HFFc6 (cell line): ENCODE measurements at places on chromosomes 2 and 18.

GRCh38 chr2:160201849-160202539, 1.9 kb upstream of the ITGB6 start:
- DNase-seq = no peak

DNA sequence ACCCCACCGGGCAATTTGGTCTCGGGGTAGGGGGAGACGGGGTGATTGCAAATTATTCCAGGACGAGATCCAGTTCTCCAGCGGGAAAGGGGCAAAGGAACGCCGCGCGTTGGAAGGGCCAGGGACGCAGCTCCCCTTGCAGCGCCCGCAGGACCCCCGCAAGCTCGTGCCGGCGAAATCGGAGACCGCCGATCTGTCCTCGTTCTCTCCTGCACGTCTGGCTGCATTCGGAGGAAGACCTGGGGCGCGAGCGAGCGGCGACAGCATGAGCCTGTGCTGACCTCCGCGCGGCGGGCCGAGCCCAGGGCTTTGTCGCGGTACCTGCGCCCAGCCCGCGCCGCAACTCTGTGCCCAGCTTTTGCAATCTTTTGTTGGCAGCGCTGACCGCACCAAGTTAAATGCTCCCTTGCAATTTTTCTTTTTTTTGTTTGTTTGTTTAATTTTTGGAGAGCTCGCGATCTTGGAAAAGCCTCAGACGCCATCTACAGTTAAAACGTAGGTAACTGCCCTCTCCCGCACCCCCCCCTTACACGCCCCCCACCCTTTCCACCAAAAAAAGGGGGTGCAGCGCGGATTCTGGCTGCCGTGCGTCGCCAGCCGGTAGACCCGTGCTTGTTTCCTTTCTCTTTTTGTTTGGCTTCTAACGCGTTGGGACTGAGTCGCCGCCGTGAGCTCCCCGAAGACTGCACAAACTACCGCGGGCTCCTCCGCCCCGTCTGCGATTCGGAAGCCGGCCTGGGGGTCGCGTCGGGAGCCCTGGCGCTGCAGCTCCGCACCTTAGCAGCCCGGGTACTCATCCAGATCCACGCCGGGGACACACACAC, 667 bp downstream of the TRIB2 start:
- peak; percentile 62 for DNase-seq

- DNase-seq = no peak
Observed at GRCh38 chr2:152165780-152166179, 9.8 kb downstream of the STAM2 start.

GRCh38 chr18:377088-377487, 109.2 kb upstream of the THOC1 start:
- no peak for DNase-seq

DNA sequence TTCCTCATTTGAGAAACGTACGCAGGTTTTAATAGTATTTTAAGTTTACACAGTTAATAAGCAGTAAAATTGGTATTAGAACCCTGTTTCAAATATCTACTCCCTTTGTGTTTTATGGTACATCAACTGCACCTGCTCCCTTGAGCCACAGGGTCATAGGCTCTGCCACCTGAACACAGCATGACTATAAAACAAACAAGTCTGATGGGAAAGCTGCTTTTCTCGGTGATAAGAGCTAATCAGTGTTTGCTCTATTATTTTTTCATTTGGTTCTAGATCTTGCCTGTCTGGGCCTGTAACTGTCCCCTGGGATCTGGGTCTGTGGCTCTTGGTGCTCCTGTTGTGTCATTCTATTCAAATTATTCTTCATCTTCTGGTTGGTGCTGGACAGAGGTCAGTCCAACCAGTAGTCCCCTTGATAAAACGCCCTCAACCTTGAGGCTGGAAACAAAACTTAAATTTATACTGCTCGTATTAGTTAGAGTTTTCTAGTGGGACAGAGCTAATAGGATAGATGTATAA, 314.8 kb upstream of the LRP1B start:
- no peak for DNase-seq

DNA sequence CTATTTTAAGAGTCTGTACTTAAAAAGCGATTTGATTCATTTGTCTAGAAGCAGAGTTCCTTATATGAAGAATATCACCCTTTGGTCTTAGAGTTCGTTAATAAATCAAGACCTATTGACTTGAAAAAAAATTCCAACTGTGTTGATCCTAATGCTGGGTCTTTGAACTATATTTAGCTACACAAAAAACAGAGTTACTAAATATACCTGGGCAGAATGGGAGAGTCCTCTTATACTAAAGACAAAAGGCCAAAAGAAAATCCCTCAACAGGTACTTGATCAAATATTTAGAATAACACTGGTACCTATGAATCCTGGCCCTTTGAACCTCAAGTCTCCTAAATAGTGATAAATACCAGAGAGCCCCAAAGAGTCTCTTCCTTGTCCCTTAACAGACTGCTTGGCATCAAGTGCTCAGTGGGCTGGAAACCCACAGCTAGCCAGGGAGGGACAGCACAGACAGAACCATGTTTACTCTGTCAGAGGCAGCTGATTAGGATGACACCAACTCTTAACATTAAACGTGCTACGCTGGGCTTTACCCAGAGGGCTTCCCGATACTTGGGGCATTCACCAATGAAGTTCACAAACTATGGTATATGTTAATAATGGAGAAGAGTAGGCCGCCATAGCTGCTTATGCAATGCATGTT, 95.1 kb downstream of the FIGN start:
- DNase-seq = no peak

DNA sequence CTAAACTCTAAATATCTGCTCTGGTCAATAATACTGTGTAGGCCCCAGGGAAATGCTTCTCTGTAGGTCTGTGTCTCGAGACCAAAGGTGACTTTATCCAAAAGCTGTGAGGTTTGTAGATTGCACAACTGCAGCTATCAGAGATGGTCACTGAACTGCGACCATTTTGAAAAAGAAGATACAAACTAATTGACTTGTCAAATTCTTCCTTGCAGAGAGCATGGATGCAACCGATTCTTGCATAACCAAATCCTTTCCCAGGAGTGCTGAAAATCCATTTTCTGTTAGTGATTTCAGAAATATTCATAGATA, 155.8 kb downstream of the SH3BP4 start:
- no peak for DNase-seq

DNA sequence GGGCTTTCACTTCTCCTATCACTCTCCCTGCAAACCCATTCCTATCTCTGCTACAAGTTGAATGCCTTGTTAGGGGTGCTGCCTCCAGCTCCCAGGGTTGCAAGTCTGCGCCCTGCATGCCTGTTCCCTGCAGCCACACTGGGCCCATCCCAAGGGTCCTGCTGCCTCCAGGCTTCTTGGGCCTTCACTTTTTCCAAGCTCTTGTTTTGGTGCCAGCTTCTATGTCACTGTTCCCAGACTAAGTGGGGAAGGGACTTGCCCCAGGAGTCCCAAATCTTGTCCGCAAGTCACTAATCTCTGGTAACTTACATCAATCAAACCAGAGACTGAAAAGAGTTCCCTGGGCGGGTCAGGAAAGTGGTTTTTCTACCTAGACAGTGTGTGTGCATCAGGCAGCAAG, 65.4 kb downstream of the ZCCHC2 start:
- DNase-seq = no peak

DNA sequence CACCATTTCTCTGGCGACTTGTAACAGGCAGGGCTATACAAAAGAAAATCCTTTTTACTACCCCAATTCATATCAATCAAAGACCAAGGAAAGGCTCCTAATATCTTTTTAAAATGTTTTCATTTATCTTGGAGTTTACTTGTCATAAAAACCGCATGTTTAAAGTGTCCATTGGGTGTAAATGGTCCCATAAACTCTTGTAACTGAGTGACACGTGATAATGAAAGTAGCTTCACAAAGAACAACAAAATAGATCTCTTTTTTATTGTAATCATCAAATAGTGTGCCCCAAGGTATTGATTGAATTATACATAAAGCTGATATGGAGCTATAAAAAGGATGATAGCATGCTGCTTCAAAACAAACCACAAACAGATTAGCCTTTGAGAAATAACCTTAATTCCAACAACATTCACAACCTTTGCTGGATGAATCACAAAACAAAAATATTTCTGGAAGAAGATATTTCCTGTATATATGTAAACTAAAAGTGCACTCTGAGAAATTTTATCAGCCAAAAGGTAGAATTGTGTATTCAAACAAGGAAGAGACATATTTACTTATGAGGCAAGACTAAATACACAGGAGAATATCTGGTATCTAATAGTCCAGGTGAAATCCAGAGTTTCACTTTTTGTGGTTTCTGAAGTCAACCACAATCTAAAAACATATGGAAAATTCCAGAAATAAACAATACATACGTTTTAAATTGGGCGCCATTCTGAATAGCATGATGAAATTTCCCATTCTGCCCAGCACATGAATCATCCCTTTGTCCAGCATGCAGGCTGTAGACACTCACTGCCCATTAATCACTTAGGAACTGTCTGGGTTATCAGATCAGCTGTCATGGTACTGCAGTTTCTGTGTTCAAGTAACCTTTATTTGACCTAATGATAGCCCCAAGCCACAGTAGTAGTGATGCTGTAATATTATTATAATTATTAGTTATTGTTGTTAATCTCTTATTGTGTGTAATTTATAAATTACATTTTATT, 237.5 kb downstream of the PIK3C3 start:
- DNase-seq = peak; percentile 66

DNA sequence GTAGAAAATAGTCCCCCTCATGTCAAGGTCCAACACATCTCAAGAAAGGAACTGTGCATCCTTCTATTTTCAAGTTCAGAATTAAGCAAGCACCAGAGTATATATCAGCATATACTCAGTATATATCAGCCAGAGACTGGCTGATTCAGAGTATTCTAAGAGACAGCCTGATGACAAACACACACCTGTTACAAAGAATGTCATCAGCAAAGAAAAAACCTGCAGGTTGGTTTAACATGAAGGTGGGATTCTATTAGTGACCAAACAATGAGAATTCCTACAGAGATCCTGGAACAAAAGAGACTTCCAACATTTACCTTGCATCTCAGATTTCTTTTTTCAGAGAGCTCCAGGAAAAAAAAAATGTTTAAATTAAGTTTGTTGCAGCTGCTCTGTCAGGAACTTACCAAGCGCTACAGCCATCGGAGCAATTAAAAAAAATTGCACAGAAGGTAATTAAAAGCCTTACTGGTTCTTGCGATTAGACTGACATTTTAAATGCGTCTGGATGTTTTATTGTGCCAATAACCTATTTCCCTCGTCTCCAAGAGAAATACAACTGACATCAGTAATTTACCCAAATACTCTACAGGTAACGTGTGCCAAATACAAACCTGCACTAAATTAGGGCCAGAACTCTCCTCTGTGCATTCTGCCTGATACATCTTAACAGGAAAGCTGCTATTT, 218.1 kb downstream of the HNMT start:
- no peak for DNase-seq

DNA sequence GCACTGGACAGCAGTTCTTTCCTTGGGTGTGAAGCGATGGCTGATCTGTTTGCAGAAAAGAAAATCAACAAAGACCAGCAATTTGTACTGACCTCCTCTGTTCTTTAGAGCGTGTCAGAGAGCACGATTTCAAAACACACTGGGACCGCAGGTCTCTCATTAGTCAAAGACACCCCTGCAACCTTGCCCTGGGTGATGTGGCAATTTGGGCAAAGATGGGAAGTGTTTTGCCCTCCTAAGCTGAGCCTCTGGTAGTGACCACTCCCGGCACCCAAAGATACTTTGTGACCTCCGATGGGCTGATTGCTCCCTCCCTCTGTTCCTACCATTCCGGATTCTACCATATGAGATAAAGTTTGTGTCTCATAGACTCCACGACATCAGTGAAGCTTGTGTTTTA, 18.2 kb upstream of the CLIP4 start:
- no peak for DNase-seq

DNA sequence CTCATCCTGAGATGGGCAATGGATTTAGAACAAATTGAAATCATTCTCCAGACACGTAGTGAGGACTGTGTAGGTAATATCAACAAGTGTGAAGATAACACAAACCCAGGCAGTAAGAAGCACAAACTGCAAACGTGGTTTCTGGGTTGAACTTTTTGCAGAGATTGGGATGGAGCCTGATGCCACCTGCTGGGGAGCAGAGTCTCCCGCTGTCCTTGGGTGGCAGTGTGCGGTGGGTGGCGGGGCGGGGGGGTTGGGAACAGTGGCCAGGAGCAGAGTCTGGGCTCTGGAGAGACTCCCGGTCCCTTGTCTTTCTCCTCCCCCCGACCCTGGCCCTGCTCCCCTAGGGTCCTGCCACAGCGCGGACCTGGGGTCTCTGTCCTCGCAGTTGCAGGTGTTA, 19.5 kb downstream of the TRAF3IP1 start:
- no peak for DNase-seq

DNA sequence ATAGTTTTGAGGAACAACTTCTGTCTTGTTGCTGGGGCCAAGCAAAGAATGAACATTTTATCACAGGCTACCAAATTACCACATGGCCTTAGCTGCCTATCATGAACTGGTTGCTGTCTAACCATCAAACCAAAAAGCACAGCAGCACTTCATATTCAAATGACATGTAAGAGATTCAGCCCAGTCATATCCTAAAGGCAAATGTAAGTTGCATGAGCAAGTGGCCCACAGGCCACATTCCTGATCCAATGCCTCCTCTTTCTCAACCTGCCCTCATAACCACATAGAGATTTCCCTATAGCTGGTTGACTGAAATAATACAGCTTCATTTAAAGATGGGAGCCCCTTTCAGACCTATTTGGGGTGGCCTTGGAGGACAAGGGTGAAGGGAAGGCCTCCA, 572.3 kb downstream of the IRS1 start:
- DNase-seq = peak; percentile 13

DNA sequence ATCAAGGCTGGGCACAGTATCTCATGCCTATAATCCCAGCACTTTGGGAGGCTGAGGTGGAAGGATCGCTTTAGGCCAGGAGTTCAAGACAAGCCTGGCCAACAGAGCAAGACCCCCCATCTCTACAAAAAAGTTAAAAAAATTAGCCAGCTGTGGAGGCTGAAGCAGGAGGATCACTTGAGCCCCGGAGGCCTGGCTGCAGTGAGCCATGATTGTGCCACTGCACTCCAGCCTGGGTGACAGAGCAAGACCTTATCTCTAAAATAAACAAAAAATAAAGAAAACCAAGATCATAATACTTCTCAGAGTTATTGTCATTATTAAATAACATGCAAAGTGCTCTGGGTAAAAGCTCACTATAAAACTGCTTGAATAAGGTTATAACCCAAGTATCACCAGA, 14.9 kb downstream of the IL1RN start:
- DNase-seq = no peak

GRCh38 chr2:207531032-207531952, 1.5 kb downstream of the CREB1 start:
- no peak for DNase-seq

DNA sequence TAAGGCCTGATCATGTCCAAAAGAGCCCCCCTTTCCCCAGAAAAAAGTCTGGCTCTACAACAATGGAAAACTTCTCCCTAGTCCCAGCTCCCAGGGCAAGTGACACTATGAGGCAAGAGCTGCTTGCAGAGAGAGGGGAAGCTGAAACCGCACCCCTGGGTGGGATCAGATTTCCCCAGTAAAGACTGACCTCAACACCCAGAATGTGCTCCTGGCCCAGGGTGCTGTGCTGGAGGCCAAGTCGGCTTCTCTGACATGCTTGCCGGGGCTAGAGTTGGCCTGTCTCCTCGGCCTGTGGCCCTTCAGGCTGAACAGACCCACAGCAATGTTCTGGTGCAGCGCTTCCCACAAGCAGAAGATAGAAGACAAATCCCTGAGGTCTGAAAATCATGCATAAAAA, 18.4 kb upstream of the ST8SIA3 start:
- no peak for DNase-seq
